Common myeloid progenitor, CD34-positive (primary cell): ENCODE measurements at places on chromosomes 12 and 14.

DNA sequence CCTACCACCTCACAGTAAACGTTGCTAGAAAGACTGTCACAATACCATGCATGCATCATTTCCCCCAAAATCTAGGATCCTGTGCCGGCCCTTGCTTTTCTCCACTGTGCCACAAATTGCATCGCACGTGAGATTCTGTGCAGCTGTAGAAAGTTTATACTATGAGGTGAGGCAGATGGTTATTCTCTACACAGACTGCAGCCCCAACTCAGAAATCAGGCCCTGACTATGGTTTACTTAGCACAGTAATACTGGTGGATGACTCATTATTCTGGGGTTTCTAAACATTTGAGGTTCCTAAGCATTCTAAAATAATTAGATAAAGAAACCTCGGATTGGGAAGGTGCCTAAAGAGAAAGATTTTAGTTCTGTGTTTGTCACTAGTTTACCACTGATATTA lies 163.8 kb upstream of the CCDC198 start:
- H3K4me3 ChIP-seq, result no peak overlapping the region
- no peak for DNase-seq
- no peak overlapping the region for H3K27ac ChIP-seq
- H3K36me3 ChIP-seq, result no peaks in the 10 kb centered on the region
- H3K27me3 ChIP-seq, result no peaks in the 10 kb centered on the region

GRCh38 chr14:69087061-69087461 lies 65.9 kb downstream of the DCAF5 start:
- peaks cover 24% of the 10 kb centered on the region for H3K36me3 ChIP-seq
- H3K27me3 ChIP-seq, result no peaks in the 10 kb centered on the region
- H3K4me3 ChIP-seq, result no peak overlapping the region
- H3K27ac ChIP-seq, result no peak overlapping the region
- H3K4me1 ChIP-seq, result no peaks in the 10 kb centered on the region

GRCh38 chr12:103676893-103677292 lies 89.8 kb downstream of the STAB2 start:
- H3K4me3 ChIP-seq, result no peak overlapping the region
- no peaks in the 10 kb centered on the region for H3K4me1 ChIP-seq
- H3K27me3 ChIP-seq, result no peaks in the 10 kb centered on the region
- no peak for DNase-seq

GRCh38 chr12:20731274-20731673 lies 36.1 kb downstream of the SLCO1C1 start:
- H3K4me3 ChIP-seq, result no peak overlapping the region
- no peak overlapping the region for H3K27ac ChIP-seq
- no peaks in the 10 kb centered on the region for H3K36me3 ChIP-seq
- no peak for DNase-seq
